ENCODE measurements at places on chromosomes 6 and 20.

GRCh38 chr6:127263481-127263880 lies 3.2 kb upstream of the RNF146 start:
- DNase-seq, result no peak

GRCh38 chr6:56927538-56928453 lies 27.1 kb upstream of the BEND6 start:
- DNase-seq, result no peak

GRCh38 chr6:108616544-108616943 lies 55.8 kb downstream of the FOXO3 start:
- no peak for DNase-seq

- no peak for DNase-seq
These were observed 212.6 kb downstream of the MAFB start for GRCh38 chr20:40476461-40476860.

DNA sequence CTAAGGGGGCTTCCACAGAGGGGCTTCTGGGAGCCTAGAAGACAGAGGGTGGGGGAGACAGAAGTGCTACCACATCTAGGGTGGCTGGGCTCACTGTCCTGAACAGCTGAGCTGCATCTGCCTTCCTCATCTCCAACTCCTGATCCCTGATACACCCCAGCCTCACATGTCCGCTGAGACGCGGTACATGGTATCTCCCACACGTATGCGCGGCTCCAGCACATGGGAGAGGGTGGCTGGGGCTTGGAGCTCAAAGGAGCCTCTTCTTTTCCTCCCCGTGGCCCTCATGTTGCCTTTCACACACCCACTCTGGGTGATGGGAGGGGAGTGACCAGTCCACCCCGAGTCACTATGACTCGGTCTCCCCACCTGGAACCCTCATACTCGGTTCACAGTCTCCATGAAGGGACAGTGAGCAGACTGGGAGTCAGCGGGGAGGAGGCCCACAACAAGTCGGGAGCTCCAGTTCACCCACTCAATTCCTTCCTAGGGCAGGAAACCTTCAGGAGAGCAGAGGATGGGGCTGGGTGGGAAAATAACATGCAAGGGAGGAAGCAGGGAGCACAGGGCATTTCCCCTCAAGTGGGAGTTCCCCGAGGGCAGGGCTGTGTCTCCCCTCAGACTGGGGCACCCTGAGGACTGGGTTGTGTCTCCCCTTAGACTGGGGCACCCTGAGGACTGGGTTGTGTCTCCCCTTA lies 61.7 kb downstream of the MRPL14 start:
- DNase-seq, result no peak

GRCh38 chr6:65943051-65943450 lies 236.0 kb upstream of the EYS start:
- no peak for DNase-seq

GRCh38 chr6:52595000-52595795 lies 18.3 kb upstream of the TRAM2 start:
- no peak for DNase-seq

- no peak for DNase-seq
These were observed 15.2 kb downstream of the VNN2 start for GRCh38 chr6:132742495-132742894.

- no peak for DNase-seq
These were observed 126.0 kb upstream of the TOP1 start for GRCh38 chr20:40902661-40903060.

DNA sequence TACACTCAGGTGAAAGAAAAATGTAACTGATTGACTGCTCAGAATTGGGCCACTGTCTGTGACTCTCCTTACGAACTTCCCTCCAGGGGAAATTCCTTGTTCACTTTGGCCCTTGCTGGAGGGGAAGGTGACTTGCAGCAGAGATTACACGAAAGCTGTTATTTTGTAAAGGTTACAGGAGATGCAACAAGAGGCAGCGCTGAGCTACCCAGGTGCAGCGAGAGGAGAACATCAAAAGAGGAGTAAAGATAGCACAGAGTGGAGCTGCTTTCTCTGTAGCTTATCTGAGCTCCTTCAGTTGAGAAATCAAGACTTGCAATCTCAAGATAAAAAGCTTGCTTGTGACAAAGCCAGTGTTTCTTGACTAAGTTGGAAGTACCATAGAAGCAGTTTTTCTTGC lies 144.6 kb downstream of the ARHGAP18 start:
- DNase-seq, result no peak

- no peak for DNase-seq
These were observed 24.8 kb upstream of the MYT1 start for GRCh38 chr20:64139199-64140060.

DNA sequence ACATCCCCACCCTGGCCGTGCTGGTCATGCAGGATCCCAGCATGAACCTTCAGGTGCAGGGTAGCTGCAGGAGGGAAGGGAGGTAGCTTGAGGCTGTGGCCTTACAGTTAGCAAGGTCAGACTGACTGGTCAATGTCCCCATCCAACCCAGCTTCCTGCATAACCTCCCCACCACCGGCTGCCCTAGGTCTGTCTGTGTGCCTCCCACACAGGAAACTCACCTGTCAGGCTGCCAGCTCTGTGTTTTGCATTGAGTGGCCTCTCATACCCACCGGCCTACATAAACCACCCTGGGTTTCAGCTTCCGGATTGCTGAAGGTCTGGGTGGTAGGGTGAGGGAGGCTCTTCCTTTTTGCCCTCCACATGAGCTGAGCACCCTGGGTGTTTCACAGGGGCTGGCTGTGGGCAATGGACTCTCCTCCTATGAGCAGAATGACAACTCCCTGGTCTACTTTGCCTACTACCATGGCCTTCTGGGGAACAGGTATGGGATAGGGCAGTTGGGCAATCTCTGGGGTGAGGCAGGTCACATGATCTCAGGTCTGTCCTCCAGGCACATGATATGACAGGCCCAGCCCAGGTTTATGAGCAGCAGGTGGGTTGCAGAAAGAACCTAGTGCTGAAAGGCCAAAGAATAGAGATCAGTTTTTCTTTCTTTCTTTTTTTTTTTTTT lies 1.8 kb downstream of the CTSA start:
- peak; percentile 41 for DNase-seq

DNA sequence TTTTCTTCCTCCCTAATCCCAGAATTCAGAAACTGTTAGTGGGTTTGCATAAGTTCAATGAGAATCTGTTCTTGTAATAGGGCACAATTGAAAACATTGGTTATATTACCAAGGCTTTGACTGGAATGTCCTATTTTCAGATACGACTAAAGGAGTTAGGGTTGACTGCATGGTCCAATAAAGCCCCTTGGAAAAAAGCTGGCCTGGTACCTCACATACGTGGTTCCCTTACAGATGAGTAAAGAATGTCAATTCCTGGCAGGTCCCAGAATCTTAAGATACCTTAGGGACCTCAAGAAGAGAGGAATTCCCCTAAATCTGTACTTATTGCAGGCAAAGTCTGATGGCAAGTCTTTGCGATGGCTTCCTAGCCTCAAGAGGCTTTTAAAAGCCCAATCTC lies 4.6 kb downstream of the PPDPF start:
- DNase-seq, result no peak

DNA sequence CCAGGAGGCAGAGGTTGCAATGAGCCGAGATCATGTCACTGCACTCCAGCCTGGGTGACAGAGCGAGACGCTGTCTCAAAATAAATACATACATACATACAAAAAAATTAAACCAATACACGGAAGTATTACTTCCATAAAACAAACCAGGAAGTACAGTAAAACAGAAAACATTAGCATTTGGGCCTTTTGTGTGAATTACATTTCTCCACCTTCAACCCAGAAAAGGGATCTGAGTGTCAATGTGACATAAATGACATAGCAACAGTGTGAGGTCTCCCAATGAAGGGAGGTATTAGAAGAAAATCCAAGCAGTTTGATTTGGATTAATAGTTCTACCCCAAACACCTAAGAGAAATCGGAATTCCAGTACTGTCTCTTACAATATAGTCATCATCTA lies 10.1 kb downstream of the CSNK2A1 start:
- DNase-seq, result no peak

- DNase-seq, result no peak
These were observed 42.1 kb upstream of the ZNF184 start for GRCh38 chr6:27514906-27515495.

DNA sequence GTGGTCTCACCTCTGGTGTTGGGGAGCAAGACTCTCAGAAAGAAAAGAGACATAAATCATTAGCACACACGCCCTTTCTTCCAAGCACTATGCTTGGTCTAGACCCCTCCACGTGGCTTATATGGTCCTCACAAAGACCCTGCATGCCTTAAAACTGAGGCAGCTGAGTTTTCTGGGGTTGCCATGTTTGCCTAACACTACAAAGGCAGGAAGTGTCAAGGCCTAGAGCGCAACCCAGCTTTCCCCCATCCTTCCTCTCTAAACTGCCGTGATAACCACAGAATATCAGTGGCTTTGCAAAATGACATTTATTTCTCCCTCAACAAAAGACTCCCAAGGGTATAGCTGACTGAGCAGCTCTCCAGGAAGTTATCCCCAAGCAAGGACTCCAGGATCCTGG lies 146.5 kb upstream of the TOP1 start:
- DNase-seq, result no peak

DNA sequence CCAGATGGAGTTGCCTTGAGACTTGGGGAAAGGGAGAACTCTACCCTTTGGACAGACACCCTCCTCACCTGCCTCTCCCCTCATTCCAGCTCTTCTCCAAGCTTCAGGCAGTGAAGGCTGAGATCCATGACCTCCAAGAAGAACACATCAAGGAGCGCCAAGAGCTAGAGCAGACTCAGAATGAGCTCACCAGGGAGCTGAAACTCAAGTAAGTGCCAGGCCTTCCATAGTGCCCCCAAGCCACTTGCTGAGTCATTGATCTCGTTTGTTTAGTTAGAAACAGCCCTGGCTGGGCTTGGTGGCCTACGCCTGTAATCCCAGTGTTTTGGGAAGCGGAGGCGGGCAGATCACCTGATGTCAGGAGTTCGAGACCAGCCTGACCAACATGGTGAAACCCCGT lies 39.2 kb downstream of the KIF3B start:
- DNase-seq, result no peak

- DNase-seq, result peak; percentile 42
These were observed 10.9 kb downstream of the IL20RA start for GRCh38 chr6:137033828-137034227.

GRCh38 chr6:157760589-157761330 lies 62.3 kb upstream of the SNX9 start:
- DNase-seq, result no peak

- DNase-seq, result no peak
These were observed 2.4 kb downstream of the SYNE1 start for GRCh38 chr6:152634773-152635172.

- no peak for DNase-seq
These were observed 32.9 kb downstream of the PREX1 start for GRCh38 chr20:48794816-48795457.

GRCh38 chr6:72894091-72894490 lies 272.2 kb downstream of the KCNQ5 start:
- DNase-seq, result no peak
